ENCODE measurements at places on chromosomes 4 and X.
A peak's percentile ranks its signal among the peaks of the same experiment; 100 is the strongest.

DNA sequence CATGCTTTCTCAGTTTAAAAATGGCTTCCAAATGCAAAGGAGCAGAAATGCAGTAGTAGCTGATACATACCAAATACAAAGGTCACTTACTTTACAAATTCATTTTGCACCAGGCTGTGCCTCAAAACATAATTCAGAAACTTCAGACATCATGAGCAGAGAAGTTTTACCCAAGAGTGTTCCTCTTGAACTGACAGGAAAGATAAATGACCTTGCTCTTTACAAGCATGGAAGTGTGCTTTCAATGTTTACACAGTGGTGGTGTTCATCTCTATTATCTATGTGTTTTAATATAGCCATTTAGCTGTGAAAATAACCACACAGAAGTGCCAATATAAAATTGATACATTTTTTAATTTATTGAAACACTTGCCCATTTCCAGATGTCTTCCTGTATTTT, 383.4 kb downstream of the ANKRD50 start:
- DNase-seq: no peak

- peak; percentile 7 for DNase-seq
These were observed 75.0 kb downstream of the PTTG2 start for GRCh38 chr4:38034986-38035882.

GRCh38 chr4:20313237-20314030, 61.7 kb downstream of the SLIT2 start:
- no peak for DNase-seq

DNA sequence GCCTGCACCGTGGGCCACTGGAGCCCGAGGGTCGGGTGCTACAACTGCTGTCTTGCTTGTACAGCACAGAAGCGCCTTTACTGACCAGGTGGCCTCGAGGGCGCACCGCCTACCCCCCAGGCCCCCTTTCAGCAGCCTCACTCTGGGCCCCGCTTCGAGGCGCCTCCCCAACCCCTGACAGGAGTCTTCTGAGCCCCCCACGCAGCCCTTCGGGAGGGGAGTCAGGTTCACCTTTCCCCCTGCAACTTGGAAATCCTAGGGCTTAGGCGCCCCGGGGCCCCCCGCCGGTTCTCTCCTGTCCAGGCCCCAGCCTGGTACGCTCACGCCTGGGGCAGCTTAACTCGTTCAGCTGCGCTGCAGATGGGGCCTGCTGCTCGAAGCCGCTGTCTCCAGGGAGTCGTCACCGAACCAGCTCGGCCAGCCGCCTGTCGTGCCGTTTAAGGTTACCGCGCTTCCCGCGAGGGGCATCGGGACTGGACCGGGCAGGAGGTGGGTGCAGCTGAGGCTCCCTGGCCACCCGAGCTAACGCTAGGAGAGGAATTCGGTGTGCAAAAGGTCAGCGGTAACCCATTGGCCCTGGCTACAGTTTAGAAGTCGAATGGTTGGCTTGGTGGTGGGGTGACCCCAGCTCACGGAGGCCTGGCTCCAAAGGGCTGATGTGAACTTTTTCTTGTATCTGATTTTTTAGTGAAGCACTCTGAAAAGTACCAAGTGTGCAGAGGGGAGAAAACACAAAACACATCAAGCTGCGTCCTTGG, 58.9 kb upstream of the BCOR start:
- no peak for DNase-seq

DNA sequence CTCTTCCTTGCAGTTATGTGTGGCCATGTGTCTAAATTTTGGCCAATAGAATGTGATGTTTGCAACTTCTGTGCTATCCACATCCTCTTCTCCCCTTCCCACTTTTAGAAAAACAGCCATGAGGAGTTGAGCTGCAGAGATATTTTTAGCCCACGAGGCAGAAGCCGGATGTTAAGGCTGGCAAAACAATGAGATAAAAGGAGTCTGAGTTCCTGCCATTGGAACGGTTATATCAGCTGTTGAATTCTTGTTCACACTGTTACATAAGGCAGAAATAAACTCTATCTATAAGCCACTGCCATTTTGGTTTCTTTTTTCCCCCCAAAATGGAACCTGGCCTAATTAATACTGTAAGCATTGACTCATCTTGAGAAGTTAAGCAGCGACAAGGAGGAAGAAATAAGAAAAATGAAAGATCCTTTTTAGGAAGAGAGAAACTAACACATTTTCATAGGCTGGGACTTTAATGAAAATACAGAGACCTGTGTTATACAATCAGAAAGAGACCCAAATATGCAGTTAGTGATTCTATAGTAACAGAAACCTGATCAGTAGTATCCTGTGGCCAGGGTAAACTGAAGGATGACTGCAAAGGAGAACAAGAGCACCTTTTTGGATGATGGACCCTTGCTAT, 200.5 kb downstream of the INPP4B start:
- DNase-seq: no peak

- DNase-seq: peak; percentile 22
These were observed 16.3 kb downstream of the KLF8 start for GRCh38 chrX:56248492-56248891.

GRCh38 chr4:23667659-23668058, 222.2 kb downstream of the PPARGC1A start:
- DNase-seq: no peak

GRCh38 chr4:24754571-24754970, 40.8 kb upstream of the SOD3 start:
- no peak for DNase-seq
